ENCODE measurements at places on chromosomes 2 and 18. TPM values are rescaled to one million over a fixed set of nuclear protein-coding genes. Genes with fewer than 3 reads are reported as not detected.

GAREM1 gene
- 3.3 TPM for polyA plus RNA-seq

AQP12A gene
- not detected for polyA plus RNA-seq

MC2R gene
- polyA plus RNA-seq, result not detected

DNA sequence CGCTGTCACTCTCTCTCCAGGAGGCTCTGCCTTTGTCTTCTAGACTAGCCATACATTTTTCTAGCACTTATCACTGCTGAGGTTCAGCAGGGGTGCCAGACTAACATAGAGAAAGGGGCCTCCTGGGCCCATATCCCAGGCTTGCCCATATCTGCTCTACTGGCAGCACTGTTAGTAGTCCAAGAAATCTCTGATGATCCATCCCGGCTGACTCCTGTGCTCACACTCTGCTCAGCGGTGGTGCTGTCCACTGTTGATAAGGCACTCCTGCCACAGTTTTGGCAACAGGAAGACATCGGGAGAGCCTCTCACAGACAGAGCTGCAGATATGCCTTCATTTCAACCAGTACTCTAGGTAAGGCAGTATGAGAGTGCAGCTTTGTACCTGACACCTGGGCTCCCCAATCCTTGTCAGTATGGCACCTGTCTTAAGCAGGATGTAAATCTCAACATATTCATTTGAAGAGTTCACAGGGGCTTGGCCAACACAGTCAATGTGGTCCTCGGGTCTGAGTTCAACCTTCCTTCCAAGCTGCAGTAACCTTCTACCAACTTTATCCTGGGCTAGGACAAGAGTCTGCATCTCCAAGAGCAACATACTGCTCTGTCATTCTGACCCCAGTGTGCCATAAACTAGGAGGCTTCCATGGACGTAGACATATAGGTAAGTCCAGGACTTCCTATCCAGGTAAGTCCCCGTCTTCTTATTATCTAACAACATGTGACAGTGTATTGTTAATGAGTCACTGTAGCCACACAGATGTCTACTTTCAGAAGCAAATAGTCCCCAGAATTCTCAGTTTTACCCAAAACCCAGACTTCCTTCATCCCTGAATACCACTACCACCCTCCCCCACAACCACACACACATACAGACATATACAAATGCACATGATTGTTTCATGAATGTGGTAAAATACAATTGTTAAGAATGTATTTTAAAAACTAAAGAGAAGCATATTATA, 16.2 kb downstream of the KLF7 start:
- no peaks in the 10 kb centered on the region for H3K27me3 ChIP-seq
- DNase-seq, result no peak
- peaks cover 33% of the 10 kb centered on the region for H3K4me1 ChIP-seq
- H3K36me3 ChIP-seq, result peaks cover 1% of the 10 kb centered on the region
- no peak overlapping the region for H3K27ac ChIP-seq
- H3K4me3 ChIP-seq, result no peak overlapping the region

GRCh38 chr2:51717312-51717711, 685.4 kb upstream of the NRXN1 start:
- no peak overlapping the region for H3K4me3 ChIP-seq
- no peak overlapping the region for H3K27ac ChIP-seq
- no peak for DNase-seq

Data from aorta (tissue), 5 donors.